HS-5 (cell line): ENCODE measurements at places on chromosomes 3 and 15.

GRCh38 chr3:31444220-31445142 lies 88.2 kb upstream of the STT3B start:
- DNase-seq = no peak

GRCh38 chr3:171561596-171562323 lies 101.6 kb upstream of the TNIK start:
- no peak for DNase-seq

GRCh38 chr15:69462493-69463181 lies 10.0 kb downstream of the RPLP1 start:
- peak; percentile 92 for DNase-seq

- no peak for DNase-seq
Measured at GRCh38 chr15:64090527-64090926, 3.1 kb downstream of the CIAO2A start.

DNA sequence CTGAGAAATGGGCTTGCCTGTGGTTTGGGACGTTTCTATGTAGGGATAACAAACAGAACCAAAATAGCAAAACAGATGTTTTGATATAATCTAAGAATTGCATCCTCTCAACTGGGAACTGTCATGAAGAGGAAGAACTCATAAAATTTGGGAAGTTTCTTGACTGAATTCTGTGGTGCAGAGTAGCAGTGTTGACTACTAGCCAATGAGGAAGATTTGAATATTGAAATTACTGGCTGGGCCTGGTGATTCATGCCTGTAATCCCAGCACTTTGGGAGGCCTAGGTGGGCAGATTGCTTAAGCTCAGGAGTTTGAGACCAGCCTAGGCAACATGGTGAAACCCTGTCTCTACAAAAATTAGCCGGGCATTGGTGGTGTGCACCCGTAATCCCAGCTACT lies 42.2 kb downstream of the ZNF609 start:
- no peak for DNase-seq

DNA sequence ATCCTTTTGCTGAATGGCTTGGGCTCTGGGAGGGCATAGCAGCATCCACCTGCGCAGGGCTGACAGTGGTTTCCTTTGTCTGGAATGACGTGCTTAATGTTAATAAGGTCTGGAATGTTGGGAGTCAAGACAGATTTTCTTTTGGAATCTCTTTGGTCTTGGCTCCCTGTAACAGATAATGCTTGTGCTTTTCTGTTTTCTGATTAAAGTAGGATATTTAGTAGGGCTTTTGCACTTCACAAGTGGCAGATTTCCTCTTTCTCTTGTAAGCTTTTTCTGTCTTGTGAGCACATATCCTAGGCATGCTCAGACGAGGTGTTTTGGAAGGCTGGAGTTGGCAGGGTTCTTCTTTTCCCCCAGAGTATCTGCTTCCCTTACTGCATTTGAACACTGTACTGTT lies 189.6 kb downstream of the GHSR start:
- no peak for DNase-seq

GRCh38 chr15:40014390-40014789 lies 24.6 kb downstream of the SRP14 start:
- no peak for DNase-seq

- DNase-seq = no peak
Measured at GRCh38 chr3:117217355-117217754, 507.8 kb downstream of the TUSC7 start.

DNA sequence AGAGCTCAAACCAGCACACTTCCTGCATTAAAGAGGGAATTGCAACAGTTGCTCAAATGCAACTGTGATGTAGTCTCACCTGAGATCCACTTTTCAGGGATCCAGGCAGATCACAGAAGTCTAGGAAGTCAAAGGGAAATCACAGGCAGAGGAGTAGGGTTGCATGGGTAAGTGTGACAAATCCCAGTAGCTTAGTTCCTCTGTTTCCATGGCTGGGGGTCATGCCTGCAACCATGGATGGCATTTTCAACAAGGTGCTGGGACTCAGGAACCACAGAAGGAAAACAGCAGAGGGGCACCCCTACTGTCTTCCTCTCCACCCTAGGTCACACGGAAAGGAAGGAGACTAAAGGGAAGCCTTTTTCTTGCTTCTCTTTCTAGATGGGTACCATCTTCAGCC lies 36.5 kb upstream of the ARNT2 start:
- DNase-seq = no peak

DNA sequence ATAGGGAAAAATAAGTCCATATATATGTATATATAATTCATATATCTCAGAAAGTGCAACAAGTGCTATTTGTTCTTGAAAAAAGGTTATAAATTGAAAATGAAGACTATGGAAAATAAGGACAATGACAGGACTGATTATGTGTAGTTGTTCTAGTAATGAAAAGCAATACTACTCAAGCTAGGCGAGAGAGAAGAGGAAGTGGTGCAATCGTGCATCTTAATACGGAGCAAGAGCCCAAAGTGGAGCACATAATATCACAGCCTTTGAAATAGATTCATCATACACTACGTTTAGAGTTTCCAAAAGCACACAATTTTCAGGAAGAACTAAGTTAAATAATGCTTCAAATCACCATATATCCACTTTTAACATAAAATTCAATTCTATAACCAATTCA lies 87.9 kb downstream of the ULK4 start:
- no peak for DNase-seq

GRCh38 chr3:119357190-119357589 lies 63.0 kb downstream of the ARHGAP31 start:
- DNase-seq = no peak

DNA sequence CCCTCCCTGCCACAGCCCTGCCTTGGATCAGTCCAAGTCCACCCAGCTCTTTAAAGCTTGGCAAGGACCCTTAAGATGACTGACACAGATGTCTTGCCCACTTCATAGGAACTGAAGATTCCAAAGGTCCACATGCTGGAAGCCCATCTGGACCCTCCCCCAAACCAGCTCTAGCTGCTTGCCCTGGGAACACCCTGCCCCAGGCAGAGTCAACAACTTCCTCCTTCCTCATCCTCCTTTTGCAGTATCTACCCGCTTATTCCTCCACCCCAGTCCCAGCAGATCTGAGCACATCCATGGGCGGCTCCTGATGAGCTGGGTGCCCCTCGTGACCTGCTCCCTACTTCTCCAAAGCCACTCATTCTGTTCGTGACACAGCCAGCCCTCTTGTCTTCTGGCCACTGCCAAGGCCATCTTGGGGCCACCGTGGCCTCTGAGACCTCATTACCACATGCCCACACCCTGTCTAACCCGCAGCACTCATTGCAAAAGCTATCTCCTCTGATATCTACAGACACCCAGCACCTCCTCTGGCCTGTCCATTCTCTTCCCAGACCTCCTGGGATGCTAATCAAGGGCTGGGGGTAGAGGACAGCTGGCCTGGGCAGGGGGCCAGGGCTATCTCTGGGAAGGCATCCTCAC lies 2.0 kb upstream of the PFKFB4 start:
- no peak for DNase-seq

GRCh38 chr3:36394176-36394575 lies 13.9 kb downstream of the STAC start:
- DNase-seq = no peak

GRCh38 chr3:163056874-163057497 lies 1560.4 kb downstream of the OTOL1 start:
- peak; percentile 23 for DNase-seq

DNA sequence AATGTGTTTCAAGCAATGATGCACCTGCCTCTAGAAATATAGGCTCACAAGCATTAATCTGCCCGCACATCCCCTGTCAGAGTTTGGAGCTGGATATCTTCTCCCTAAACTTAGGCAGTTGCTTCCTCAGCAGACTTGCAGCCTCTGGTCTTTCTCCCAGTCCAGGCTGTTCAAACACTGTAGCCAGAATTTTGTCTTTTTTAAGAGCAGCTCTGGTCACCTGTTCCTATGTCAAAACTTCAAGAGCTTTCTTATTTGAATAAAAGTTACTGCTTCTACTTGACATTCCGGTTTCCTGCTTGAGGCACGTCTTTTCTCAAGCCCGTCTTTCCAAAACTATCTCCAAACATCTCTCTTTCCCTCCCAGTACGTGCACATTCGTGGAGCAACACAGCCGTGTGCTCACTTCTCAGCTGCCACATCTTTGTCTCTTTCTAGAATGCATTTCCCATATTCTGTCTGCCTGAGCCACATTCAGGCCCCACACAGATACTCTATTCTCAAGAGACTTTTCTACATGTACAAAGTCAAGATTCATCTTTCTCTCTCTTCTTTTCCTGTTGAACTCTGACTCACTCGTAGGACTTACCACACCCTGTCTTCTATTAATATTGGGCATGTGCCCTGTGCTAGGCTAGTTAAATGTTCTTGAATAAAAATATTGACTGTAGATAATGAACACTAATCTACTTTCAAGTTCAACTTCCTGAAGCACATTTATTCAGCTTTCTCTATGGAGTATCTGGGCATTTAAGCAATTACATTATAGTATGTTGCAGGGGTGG lies 307.7 kb upstream of the SOX2 start:
- no peak for DNase-seq

DNA sequence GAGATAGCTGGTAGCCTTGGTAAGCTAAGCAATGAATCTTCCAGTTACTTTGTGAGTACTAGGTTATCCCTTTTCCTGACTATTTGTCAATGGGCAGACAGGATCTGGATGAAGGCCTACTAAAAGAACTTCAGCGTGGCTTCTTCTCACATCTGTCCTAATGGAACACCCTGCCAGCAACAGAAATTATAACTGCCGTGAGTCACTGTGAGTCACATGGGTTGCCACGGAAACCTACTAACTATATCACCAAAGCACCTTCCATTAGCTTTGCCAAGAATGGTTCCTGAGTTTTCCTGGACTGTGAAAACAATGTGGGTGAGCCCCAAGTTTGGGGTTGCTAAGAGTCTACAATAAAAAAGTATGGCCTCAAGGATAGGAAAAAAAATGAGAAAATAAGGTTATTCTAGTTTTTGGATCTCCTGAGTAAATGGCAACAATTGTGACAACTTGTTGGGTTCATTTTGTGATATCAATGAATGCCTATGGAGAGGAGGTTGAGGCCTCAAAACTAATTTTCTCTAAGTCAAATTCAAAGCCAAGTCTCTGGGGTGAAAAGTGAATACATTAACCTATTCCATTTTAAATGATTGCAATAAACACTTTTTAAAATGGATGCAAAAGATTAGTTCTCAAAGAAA lies 195.1 kb upstream of the ICE2 start:
- peak; percentile 85 for DNase-seq

- no peak for DNase-seq
Measured at GRCh38 chr3:58175187-58175436, 35.7 kb downstream of the DNASE1L3 start.

DNA sequence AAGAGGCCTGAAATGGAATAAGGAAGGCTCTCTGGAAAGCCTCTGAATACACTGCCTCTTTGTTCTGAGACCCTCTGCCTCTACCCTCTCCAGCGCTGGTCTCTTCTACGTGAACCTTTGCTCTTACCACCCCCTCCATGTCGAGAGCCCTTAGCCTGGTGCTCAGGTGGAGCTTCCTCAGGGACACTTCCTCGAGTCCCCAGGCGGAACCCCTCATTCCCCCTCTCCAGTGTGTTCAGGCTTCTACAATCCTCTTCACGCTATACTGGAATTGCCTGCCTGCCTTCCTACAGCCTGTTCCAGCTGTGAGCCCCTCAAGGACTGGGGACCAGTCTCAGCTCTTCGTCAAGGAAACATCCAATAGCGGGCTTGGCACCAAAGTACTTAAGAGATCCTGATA lies 7.4 kb downstream of the STIMATE start:
- no peak for DNase-seq

- no peak for DNase-seq
Measured at GRCh38 chr15:80173022-80173759, 20.4 kb downstream of the FAH start.

GRCh38 chr3:64667887-64668581 lies 19.8 kb downstream of the ADAMTS9 start:
- DNase-seq = no peak

GRCh38 chr3:12906141-12906915 lies 65.0 kb upstream of the RPL32 start:
- DNase-seq = no peak

DNA sequence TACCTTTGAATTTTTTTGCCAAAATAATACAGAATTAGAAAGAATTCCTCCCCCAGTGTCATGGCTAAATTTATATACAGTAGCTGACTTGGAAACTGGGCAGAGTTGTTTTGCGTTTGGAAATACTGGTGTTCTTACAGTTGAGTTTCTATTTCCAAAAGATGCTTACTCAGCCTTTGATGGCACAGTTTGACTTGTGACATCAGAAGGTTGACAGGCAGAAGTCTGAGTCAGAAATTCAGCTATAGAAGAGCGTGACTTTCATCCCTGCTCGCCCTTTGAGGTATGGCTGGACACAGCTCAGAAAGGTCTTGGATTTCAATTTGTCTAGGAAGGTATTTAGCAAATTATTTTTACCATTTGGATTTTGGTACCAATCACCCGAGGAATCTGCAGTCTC lies 175.8 kb downstream of the VGLL4 start:
- DNase-seq = no peak

- no peak for DNase-seq
Measured at GRCh38 chr15:65730549-65731172, 61.4 kb downstream of the DENND4A start.

DNA sequence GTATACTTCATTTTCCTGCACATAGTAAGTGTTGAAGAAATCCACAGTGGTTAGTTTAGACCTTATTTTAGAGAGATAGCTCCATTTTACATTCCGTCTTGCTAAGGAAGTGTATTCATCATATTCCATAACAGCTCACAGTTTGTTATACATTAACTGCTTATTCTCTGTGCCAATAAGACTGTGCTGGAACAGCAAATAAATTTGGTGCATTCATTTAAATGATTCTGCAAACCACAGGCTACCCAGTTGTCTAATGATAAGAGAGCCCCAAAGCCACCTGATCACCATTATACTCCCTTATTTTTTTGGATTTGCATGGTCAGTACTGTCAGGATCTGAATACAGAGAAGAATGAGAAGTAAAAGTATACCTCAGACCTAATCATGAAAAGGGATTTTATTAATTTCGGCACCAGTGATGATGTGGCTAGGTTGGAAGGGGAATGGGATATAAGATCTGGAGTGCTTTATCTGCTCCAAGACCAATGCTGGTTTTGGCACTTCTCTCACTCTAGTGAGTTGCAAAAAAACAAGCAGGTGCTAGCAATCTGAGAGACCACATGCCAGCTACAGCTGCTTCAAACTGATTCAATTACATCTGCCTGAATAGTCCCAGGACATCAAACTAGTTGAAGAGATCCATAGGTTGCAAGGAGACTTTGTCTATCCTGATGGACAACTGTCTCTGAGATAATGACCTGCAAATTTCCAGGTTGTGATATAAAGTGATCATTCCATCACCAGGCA lies 254.8 kb downstream of the ZBTB20 start:
- no peak for DNase-seq

- DNase-seq = peak; percentile 60
Measured at GRCh38 chr15:67080900-67081431, 15.6 kb downstream of the SMAD3 start.

- DNase-seq = peak; percentile 11
Measured at GRCh38 chr3:36380221-36381031, at the start of gene STAC. Gene STAC, plus strand, starts transcription at chr3:36380504. Its CDS starts 140 bp downstream, at chr3:36380644.

GRCh38 chr15:40317580-40317979 lies 5.9 kb upstream of the INAFM2 start:
- no peak for DNase-seq

- no peak for DNase-seq
Measured at GRCh38 chr15:99507016-99507503, 58.7 kb upstream of the MEF2A start.
